Testis (tissue), 5 donors: ENCODE measurements at places on chromosomes 11 and 22.
A peak's percentile ranks its signal among the peaks of the same experiment; 100 is the strongest.

DNA sequence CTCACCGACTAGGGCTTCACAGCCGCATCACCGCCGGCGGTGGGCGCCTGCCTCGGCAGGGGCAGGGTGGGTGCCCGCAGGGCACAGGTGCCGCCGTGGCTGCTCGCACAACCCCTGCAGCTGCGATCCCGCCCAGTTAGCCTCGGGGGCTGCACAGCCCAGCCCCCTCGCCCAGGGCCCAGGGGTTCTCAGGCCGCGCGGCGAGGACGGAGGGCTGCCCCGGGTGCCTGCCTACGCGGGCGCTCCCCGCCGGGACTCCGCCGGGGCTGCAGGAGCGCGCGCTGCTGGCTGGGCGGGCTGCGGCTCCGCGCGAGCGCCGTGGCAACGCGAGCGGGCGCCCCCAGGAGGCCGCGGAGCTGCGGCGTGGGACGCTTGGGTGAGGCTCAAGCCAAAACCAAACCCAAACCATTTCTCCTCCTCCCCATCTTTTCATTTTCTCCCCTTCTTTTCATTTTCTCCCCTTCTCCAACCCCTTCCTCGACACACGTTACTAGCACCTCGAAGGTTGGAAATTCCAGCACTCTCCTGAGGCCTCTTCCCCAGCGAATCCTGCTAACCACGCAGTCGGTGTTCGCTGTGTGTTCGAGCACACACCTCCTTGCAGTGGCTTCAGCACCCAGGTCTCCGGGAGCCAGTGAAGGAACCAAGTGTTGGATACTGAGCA lies at the start of gene MICAL3:
MICAL3 (minus strand) TSS at position 286 of the 664 bp plus-strand sequence. CDS start 117,749 bp downstream, outside the sequence.
- DNase-seq = peak; percentile 63

GRCh38 chr11:67510023-67510345 lies 2.0 kb upstream of the CDK2AP2 start:
- no peak for DNase-seq

GRCh38 chr22:29799217-29799680 lies 32.1 kb downstream of the UQCR10 start:
- DNase-seq = peak; percentile 78

DNA sequence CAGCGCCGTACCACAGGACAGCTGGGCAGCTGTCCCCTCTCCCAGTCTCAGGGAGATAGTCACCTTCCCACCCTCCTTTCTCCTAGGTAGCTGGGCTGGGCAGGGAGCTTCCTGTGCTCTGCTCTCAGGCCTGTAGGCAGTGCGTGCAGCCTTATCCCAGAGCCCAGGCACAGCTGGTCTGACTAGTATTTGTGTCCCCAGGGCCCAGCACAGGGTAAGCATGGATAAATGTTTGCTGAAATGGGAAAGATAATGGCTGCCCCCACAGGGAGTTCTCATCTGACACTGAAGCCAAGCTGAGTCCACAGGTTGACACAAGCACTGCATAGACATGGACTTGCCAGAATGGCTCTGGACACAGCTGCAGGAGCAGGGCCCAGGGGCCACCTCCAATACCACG lies 9.8 kb downstream of the SLC15A3 start:
- no peak for DNase-seq

DNA sequence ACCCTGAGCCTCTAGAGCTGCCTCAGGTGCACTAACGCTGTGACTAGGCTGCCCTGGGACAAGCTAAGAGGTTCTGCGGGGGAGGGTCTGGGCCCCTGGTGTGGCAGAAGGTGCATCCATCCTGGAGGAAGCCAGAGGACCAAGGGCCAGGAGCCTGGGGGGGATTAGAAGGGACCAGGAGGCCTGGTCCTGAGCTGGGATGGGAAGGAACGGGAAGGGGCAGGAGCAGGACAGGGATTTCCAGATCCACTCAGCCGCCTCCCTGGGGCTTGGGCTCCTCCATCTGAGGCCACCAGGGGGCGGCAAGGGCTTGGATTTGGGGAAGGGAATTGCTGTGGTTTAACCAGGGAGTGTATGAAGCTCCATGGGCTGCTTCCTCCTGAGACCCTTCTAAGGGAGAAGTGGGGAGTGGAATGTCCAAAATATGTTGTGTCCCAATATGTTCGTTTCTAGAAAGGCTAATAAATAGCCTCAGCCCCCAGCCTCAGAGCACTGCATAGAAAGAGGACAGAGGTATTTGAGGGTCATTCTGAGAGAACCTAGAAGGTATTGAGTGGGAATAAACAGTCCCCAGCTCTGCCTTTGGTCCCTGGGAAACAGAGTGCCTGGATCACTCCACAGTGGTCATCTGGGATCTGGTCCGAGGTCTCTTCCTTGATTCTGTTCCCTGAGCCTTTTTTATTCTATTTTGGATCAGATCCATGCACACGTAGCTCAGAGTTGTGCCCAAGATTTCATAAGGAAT lies 17.4 kb upstream of the PRAME start:
- peak; percentile 76 for DNase-seq

- peak; percentile 80 for DNase-seq
Measured at GRCh38 chr22:39514373-39514973, 5.9 kb upstream of the ATF4 start.

- DNase-seq = no peak
Measured at GRCh38 chr11:27395556-27396258, 32.7 kb upstream of the CCDC34 start.

DNA sequence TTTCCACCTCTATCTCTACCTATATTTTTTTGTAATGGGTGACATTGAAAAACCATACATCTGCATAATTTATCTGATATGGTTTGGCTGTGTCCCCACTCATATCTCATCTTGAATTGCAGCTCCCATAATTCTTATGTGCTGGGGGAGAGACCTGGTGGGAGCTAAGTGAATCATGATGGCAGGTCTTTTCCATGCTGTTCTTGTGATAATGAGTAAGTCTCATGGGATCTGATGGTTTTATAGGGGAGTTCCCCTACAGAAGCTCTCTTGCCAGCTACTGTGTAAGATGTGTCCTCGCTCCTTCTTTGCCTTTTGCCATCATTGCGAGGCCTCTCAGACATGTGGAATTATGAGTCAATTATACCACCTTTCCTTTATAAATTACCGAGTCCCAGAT lies 551.0 kb upstream of the ANO5 start:
- no peak for DNase-seq

GRCh38 chr22:50526108-50526833 lies 873 bp upstream of the SCO2 start:
- DNase-seq = peak; percentile 70

- DNase-seq = no peak
Measured at GRCh38 chr11:130789056-130789640, 127.1 kb downstream of the SNX19 start.

DNA sequence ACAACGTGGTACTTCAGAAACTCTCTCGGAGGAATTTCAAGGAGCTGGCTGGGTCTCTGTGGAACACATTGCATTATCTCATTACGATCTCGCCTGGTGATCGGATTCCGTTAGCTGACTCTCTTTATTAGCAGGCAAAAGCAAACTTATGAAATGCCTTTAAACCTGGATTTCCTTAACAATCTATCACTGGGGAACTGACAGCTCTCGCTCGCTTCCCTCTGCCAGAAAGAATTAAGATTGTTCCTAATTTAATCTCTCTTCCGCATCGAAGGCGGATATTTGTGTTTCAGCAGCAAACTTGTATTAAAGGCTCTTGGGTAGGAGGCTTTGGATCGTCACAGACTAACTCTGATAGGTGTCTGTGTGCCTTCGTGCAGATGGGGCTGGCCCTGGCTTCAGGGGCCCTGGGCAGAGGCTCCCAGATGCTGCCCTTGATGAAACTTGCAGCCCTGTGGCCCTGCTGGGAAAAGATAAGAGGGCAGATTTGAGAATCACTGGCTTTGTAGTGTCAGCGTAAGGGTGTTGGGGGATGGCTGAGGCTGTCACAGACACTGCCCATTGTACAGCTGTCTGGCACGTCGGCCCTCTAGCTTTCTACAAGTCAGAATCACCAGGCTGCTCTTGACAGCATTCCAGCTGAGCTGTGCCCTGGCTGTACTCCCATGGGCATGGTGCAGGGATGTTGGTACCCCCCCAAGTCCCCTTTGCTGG lies 162.2 kb upstream of the NECTIN1 start:
- DNase-seq = no peak

- DNase-seq = no peak
Measured at GRCh38 chr11:45320371-45320770, 34.2 kb upstream of the SYT13 start.

DNA sequence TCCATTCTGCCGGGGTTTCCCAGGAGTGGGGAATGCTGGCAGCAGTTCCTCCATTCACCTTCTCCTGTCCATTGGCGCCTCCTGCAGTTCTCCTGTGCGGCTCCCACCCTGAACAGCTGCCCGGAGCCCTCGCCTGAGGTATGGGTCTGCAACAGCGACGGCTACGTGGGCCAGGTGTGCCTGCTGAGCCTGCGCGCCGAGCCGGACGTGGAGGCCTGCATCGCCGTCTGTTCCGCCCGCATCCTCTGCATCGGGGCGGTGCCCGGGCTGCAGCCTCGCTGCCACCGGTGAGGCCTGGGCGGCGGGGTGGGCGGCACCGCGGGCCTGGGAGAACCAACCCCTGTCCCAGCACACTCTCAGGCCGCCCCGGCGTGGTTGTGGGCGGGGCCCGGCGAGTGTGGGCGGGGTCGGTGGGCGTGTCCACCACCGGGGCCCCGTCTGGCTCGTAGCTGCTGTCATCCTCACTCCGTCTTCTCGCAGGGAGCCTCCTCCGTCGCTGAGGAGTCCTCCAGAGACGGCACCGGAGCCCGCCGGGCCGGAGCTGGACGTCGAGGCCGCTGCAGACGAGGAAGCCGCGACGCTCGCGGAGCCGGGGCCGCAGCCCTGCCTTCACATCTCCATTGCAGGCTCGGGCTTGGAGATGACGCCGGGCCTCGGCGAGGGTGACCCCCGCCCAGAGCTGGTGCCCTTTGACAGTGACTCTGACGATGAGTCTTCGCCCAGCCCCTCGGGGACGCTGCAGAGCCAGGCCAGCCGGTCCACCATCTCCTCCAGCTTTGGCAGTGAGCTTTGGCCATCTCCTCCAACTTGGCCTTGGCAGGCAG lies 14.0 kb upstream of the RELT start:
- DNase-seq = peak; percentile 42

- no peak for DNase-seq
Measured at GRCh38 chr11:130813196-130813595, 103.1 kb downstream of the SNX19 start.
